ENCODE measurements at places on chromosomes 2 and 18.

DNA sequence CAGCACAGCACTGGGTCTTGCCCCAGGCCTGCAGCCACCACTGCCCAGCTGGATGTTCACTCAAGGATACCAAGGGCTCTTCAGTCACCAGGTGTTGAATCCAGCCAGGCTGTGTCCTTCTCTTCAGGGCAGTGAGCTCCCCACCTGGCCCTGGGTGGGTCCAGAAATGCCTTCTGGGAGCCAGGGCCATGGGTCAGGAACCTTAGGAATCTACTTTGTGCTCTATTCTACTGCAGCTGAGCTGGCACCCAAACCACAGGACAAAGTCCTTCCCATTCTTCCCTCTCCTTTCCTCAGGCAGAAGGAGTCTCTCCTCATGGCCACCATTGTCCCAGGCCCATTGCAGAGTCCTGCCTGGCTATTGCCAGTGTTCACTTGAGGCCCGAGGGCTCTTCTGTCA is 13.0 kb downstream of the STRADB start:
- DNase-seq: no peak

DNA sequence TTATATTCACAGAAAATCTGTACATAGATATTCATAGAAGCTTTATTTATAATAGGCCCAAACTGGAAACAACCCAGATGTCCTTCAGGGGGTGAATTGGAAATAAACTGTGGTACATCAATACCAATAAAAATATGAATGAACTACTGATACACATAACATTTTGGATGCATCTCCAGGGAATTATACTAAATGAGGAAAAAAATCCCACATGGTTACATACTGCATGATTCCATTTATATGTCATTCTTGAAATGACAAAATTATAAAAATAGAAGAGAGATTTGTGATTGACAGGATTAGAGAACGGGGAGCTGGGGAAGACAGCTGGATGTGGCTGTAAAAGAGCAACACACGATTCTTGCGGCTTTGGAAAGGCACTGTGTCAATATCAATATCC is 435.0 kb downstream of the TMEM182 start:
- no peak for DNase-seq

DNA sequence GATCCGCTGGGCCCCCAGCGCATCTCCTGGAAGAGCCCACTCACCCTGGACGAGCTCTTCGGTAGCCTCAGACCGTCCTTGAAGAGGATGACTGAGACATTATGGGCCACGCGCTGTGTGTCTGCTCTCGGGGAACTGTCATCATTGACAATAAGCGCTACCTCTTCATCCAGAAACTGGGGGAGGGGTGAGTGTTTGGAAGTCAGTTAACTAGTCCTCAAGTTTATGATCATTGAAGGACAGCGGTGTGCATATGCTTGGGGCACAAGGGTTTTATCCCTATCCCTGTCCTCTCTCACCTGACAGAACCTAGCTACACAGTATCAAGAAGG is 586 bp downstream of the STK16 start:
- no peak for DNase-seq

GRCh38 chr18:23503963-23504344 is 643 bp downstream of the RMC1 start:
- DNase-seq: no peak

DNA sequence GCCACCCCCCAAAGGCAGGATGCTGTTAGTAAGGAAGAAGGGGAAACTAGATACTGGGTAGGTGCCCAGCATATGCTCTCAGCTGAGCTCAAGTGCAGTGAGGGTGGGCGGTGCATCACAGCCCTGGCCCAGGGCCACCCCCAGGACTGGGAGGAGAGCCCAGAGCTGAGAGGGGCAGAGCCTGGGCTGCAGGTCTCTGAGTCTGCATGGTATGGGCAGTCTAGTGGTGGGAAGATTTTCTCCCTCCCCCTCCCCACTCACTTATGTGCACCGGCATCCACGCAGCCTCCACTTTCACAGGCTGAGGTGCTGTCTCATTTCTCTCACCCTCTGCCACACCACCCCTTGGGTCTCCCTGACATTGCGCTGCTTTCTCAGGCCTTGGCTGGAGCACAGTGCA is 48.5 kb upstream of the CAB39 start:
- DNase-seq: peak; percentile 43

DNA sequence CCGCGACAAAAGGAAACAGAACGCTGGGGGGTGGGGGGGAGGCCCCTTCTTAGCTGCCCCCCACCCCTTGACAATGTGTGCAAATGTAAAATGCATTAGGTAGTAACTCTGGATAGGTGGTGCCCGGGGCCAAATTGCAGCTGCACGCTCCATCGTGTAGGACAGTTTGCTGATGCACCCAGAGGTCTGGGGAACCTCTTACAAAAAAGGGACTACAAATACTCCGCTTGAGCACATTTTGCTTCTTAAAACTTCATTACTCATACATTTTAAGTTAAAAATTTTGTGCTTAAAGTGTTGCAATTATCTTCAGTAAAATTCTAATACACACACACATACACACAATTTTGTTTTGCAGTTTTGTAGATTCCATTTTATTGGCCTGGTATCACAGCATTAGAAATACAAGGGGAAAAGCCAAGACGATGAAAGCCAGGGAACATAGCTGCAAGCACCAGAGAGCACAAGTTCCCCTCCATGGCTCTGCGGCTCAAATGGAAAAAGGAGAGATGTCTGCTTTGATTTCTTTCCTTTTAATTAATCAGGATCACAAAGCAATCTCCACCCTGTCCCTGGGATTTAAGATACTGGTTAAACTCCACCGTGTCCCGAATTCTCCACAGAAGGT is 582.1 kb downstream of the ZEB2 start:
- peak; percentile 76 for DNase-seq

DNA sequence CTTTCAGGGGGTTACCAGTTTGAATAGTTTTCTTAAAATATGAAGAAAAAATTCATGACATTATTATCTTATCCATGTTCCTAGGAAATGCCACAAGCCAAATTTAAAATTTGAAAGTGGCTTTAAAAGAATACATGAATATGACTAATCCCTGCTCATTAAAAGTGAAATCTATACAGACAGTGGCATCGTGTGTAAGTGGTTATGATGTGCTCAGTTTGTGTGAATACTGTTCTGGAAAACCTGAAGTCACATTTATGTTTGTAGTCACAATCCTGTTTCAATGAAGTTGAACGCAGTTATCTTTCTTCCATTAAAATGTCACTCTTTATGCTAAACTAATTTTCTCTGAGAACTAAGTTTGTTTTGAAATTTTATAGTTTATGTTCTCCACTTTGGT is 75.8 kb downstream of the GORASP2 start:
- DNase-seq: no peak

DNA sequence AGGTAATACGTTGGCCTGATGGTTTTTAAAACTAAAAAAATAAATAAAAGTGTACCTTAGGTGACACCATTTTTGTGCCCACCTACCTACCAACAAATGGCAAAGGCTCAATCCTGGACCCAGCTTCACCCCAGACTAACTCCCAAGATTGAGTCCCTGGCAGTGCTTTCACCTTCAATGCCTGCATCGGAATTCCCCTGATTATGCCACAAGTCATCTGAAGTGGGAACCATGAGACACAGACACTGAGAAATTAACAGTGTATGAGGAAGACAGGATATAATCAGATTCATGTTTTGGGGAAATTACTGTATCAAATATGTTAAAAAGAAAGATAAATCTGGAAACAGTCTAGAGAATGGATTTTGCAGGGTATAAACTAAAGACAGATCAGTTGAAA is 41.6 kb downstream of the ZBTB14 start:
- DNase-seq: no peak

- DNase-seq: no peak
Measured at GRCh38 chr2:26492749-26493515, 15.0 kb upstream of the OTOF start.

- peak; percentile 6 for DNase-seq
Measured at GRCh38 chr18:57210107-57210715, 63.3 kb downstream of the BOD1L2 start.

GRCh38 chr18:13395577-13395976 is 177.0 kb downstream of the LDLRAD4 start:
- no peak for DNase-seq

DNA sequence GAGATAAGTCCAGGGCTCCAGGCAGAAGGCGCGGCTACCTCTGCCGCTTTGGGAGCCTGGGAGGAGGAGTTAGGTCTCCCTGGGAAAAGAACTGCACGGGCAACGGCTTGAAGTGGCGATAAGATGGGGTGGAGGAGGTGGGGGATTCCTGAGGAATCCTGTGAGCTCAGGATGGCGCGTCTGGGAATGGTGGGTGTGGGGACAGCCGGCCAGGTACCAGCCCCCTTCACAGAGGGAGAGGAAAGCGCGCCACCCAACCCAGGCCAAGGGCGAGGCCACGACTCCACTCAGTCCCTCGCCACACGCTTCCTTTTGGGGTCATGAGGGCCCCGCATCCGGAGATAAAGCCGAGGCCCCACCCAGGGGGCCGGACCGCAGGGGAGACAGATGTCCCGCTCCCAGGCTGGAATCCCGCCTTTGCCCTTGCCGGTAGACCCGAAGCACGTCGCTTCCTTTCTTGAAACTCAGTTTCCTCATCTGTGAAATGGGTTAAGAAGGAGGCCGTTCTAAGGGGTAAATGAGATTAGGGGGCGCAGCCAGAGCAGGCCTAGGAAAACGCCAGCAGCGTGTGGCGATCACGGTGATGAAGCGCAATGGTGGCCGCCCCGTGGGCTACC is 1.7 kb upstream of the CTDSP1 start:
- peak; percentile 71 for DNase-seq

Data from muscle of back (tissue), 13 donors.